Fibroblast of skin of left quadriceps (primary cell): ENCODE measurements at places on chromosomes 6 and 20.

GRCh38 chr6:126337323-126337722, 2.6 kb upstream of the CENPW start:
- DNase-seq: peak; percentile 12

- no peak for DNase-seq
These were observed 4.9 kb downstream of the MTCH1 start for GRCh38 chr6:36980876-36981619.

DNA sequence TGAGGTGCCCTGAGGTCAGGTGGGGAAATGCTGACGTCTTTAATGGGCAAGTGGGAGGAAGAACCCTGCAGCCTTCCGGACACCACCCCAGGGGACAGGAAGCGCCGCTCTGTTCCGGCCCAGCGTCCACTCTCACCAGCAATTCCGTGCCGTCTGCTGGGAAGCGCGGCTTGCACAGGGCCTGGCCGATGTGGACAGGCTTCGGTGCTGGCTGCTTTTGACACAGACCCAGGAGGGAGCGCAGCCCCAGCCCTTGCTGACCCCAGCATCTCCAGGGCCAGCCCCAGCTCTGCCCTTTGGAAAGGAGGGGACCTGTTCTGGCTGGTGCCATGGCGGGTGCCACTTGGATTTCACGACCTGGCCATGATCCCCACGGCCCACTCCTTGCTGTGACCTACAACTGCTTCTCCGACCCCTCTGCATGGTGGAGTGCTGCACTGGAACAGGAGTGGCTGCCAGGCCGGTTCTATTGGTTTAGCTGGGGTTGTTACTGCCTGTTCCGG, 123.2 kb downstream of the DLL1 start:
- no peak for DNase-seq

GRCh38 chr6:5759571-5759970, 247.2 kb downstream of the NRN1 start:
- no peak for DNase-seq

DNA sequence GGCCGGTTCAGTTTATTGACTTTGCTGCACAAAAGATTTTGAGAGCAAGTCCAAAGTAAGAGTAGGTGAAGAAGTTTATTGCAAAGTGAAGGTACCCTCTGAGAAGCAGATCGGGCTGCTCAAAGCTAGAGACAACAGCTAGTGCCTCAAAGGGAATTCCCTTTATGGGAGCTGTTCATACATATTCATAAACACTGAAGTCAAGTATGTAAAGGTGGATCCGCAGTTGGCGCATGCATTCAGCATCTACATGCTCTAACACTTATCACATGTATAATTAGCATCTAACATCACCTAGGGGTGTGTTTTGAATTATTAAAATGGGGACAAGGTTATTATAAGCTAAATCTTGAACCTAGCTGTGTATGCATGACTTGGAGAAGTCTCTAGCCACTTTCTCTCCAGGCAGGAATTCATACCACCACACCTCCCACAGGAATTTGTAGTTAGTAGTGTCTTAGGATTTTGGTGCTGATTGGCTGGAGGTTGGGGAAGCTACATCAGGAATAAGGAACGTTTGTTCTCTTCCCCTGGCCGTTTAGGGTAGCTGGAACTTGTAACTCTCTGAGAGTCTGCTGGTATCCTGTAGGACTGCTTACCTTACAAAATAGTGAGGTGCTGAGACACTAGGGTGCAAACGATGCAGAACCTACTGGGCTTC, 1633.9 kb downstream of the GRIK2 start:
- DNase-seq: no peak

DNA sequence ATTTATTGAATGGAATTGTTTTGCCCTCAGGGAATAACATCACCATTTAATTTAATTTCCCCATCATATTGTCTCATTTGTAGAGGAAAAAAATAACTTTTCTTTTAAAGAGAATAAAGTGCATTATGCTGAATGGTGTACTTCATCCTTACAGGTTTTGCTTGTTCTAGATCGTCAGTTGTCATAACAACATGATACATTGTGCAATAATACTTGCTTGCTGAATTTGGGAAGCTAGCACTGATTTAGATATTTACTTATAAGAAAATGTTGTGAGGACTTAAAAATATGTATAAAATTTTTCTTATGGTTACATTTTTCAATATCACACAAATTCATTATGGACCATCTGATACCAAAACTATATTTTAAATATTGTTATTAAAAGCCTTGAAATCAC, 509.0 kb upstream of the POU3F2 start:
- no peak for DNase-seq
